Stimulated activated CD4-positive, alpha-beta T cell treated with anti-CD3 and anti-CD28 coated beads, Interleukin-4, amount 100 ng/mL, for 1 hour (primary cell): ENCODE measurements at places on chromosomes 3 and 15.

GRCh38 chr3:150737874-150738679, 24.9 kb downstream of the SIAH2 start:
- DNase-seq = peak; percentile 29

- DNase-seq = no peak
Observed at GRCh38 chr15:40845511-40846284, 1.9 kb downstream of the SPINT1 start.

- no peak for DNase-seq
Observed at GRCh38 chr3:10443272-10444109, 61.9 kb downstream of the ATP2B2 start.

DNA sequence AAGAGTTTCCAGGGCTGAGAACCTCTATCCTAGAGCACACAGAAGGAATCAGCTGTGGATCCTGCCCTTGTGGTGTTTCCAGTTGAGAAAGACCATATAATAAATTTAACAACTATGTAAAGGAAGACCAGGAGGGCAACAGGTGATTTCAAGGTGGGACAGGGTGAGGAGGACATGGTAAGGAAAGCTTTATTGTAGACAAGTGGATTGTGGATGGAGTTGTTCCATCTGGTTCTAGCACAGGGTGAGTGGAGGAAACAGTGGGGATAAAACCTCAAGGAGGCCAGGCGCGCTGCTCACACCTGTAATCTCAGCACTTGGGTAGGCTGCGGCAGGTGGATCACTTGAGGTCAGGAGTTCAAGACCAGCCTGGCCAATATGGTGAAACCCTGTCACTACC, 17.1 kb downstream of the SIAH2 start:
- no peak for DNase-seq

GRCh38 chr3:37849146-37849923, 12.3 kb upstream of the CTDSPL start:
- no peak for DNase-seq

- no peak for DNase-seq
Observed at GRCh38 chr15:67882487-67883233, 42.8 kb upstream of the RNU6-1 start.

DNA sequence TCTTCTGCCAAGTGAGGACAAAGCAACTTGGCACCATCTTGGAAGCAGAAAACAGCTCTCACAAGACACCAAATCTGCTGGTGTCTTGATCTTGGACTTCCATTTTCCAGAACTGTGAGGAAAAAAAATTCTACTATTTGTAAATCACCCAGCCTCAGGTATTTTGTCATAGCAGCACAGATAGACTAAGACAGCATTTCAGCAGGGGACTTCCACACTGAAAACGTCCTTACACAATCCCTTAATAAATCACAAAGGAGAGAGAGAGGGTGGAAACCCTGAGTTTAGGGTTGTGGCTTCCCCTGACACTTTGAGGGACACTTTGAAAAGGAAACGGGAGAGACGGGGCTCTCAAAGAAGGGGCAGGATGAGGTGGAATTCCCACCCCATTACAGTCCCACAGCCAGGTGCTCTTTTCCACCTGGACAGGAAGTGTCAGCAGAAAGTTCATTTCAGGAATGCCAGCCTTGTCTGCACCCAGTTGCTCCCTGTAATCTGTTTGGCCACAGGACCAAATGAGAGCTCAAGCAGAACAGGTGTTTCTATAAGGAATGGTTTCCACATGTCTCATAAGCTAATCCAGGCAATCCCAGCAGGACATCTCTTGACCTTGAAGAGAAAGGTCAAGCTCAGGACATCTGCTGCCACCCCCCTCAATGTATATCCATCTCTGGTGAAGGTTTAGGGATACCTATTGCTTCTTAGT, 51.3 kb downstream of the MYLK start:
- DNase-seq = no peak

- no peak for DNase-seq
Observed at GRCh38 chr3:24318677-24319287, 175.9 kb downstream of the THRB start.

DNA sequence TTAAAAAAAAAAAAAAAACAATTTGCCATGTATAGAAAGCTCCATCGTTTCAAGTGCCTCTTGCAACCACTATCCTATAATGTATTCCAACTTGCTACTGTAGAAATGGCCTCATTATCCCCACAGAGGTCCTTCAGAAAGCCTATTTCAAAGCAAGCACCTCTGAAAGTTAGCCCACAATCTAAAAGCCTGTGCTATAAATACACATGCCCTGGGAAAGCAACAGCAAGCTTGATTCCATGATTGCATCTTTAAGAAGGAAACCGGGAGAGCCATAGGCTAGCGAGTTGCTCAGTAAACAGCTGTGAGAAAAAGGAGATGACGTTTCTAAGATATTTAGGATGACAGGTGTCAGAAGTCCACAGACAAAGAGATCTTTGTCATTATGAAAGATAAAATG, 28.3 kb downstream of the TAFA4 start:
- no peak for DNase-seq

- no peak for DNase-seq
Observed at GRCh38 chr15:85781099-85781498, 13.6 kb downstream of the KLHL25 start.

GRCh38 chr3:126672741-126673140, 17.8 kb upstream of the TXNRD3 start:
- no peak for DNase-seq

DNA sequence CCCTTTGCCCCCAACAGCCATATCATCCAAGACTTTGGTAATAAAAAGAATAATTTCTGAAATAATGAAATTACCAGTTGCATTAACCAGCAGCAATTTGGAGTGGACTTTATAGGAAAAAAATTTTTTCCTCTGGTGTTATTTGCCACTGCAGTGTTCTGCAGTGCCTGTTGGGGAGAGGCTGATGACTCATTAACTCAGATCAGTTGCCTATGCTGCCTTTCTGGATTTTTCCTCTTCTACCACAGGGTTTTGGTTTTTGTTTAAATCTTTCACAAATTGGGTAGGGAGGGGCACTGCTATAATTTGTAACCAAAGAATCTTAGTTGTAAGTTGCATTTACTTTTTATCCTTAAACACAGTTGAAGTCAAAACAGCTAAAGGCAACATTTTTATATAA, 22.7 kb downstream of the ATP6V1A start:
- no peak for DNase-seq

DNA sequence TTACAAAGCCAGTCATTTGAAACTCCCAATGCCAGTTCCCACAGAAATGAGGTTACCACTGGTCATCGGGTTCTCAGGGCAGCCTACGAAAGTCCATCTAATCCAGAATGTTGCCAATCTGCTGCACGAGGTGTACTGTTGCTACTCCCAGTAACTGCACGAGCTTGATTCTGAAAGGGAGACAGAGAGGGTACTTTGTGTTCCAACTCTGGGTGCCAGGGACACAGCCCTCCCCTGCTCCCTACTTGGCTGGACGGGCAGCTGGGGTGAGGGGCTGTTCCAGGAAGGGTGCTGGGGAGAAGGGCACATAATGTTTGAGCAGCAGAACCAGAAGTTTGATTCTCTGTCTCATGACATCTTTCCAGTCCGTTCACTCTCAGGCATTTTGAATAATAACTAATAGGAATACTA, 27.1 kb upstream of the OSBPL11 start:
- no peak for DNase-seq

GRCh38 chr15:40923551-40923950, 5.6 kb upstream of the DLL4 start:
- no peak for DNase-seq

GRCh38 chr3:71721651-71722157, 3.5 kb downstream of the EIF4E3 start:
- no peak for DNase-seq

- DNase-seq = no peak
Observed at GRCh38 chr15:36497901-36498300, 81.5 kb upstream of the CDIN1 start.

- DNase-seq = no peak
Observed at GRCh38 chr3:142394921-142395622, 52.8 kb downstream of the XRN1 start.

GRCh38 chr3:69079269-69080159, 651 bp downstream of the UBA3 start:
- DNase-seq = no peak

- DNase-seq = no peak
Observed at GRCh38 chr15:59701880-59702279, 12.8 kb upstream of the BNIP2 start.

GRCh38 chr3:156762631-156763185, 63.4 kb upstream of the LEKR1 start:
- no peak for DNase-seq

DNA sequence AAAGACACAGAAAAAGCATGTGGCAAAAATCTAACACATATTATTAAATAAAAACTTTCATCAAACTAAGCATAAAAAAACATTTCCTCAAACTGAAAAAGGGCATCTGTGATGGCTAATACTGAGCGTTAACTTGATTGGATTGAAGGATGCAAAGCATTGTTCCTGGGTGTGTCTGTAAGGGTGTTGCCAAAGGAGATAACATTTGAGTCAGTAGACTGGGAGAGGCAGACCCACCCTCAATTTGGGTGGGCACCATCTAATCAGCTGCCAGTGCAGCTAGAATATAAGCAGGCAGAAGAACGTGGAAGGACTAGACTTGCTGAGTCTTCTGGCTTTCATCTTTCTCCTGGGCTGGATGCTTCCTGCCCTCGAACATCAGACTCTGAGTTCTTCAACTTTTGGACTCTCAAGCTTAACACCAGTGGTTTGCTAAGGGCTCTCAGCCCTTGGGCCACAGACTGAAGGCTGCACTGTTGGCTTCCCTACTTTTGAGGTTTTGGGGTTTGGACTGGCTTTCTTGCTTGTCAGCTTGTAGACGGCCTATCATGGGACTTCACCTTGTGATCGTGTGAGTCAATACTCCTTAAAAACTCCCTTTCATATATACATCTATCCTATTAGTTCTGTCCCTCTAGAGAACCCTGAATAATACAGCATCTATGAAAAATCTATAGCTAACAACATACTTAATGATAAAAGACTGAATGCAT, 45.4 kb downstream of the DAZL start:
- no peak for DNase-seq

DNA sequence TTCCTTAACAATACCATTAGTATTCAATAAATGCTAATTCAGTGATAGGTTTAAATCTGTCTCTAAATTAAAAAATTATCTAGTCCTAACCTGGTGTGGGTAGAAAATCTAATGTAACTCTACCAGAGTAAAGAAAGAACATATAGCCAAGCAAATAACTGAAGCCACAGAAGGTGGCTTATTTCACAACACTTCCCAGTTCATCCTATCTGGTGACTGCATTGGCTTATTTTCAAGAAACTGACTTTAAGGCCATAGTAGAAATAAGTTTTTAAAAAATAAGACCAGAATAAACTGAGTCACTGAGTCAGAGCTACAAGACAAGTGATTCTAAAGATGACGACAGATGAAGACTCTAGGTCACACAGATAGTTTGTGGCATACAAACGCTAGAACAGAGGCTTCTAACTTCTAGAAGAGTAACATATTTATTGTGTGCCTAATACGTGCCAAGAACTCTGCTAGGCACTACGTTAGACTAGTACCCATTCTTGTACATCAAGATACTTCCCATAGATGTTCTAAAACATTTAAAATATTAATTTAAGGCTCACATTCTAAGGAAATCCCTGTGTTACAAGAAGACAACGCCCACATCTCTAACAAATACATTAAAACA, 25.9 kb downstream of the TMCC1 start:
- DNase-seq = no peak

- no peak for DNase-seq
Observed at GRCh38 chr15:54277834-54278233, 299.6 kb downstream of the UNC13C start.

- no peak for DNase-seq
Observed at GRCh38 chr15:90286678-90287077, 21.2 kb downstream of the NGRN start.

- no peak for DNase-seq
Observed at GRCh38 chr3:30752970-30753369, 141.5 kb downstream of the GADL1 start.

- no peak for DNase-seq
Observed at GRCh38 chr3:71087143-71088018, 496.1 kb downstream of the FOXP1 start.

GRCh38 chr15:66730168-66731021, 28.4 kb downstream of the SMAD6 start:
- no peak for DNase-seq

- DNase-seq = no peak
Observed at GRCh38 chr3:120048355-120049041, 45.7 kb downstream of the GSK3B start.

- no peak for DNase-seq
Observed at GRCh38 chr3:156635973-156636372, 38.4 kb upstream of the TIPARP start.

GRCh38 chr3:142863010-142863817, 25.7 kb downstream of the PCOLCE2 start:
- DNase-seq = no peak

- no peak for DNase-seq
Observed at GRCh38 chr3:61908382-61908781, 347.0 kb downstream of the PTPRG start.

DNA sequence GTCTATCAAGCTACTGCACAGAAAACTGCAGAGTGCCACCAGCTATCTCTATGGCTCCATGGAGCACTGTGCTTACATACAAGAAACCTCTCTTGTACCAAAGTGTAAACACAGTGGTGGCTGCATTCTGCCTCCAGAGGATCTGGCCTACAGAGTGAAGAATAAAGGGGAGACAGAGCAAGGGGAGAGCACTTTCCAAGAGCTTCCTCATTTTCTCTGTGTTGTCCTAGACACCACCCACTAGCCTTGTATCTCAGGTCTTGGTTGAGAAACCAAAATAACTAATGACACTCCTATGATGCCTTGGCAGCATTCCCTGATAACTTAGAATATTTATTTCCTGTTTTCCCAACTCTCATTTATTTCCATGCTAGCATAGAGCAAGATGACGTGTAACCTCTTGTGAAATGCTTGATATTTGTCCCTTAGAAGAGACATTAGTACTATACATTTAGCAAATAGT, 56.9 kb upstream of the PHLDB2 start:
- DNase-seq = no peak

- DNase-seq = peak; percentile 43
Observed at GRCh38 chr15:80694611-80695098, 455 bp upstream of the ABHD17C start.

DNA sequence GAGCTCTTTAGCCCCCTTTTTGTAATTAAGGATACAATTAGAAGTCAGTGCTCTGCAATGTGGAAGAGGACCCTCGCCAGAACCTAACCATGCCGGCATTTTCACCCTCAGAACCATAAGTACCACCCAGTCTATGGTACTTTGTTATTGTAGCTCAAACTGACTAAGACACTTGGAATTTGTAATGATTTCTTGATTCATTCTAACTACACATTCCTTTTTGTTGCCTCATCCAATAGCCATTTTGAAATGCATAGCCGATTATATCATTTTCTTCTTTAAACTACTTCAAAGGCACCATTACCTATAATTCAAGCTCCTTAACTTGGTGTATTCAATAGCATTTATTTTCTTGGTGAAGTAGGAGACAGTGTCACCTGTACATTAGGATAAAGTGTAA, 61.4 kb downstream of the GLB1 start:
- no peak for DNase-seq

- DNase-seq = no peak
Observed at GRCh38 chr15:39140060-39140604, 440.7 kb upstream of the THBS1 start.

GRCh38 chr3:134809427-134810051, 14.5 kb downstream of the EPHB1 start:
- no peak for DNase-seq

GRCh38 chr15:26939398-26939797, 31.6 kb upstream of the GABRG3 start:
- DNase-seq = no peak
